ENCODE measurements at places on chromosomes 4 and X.

DNA sequence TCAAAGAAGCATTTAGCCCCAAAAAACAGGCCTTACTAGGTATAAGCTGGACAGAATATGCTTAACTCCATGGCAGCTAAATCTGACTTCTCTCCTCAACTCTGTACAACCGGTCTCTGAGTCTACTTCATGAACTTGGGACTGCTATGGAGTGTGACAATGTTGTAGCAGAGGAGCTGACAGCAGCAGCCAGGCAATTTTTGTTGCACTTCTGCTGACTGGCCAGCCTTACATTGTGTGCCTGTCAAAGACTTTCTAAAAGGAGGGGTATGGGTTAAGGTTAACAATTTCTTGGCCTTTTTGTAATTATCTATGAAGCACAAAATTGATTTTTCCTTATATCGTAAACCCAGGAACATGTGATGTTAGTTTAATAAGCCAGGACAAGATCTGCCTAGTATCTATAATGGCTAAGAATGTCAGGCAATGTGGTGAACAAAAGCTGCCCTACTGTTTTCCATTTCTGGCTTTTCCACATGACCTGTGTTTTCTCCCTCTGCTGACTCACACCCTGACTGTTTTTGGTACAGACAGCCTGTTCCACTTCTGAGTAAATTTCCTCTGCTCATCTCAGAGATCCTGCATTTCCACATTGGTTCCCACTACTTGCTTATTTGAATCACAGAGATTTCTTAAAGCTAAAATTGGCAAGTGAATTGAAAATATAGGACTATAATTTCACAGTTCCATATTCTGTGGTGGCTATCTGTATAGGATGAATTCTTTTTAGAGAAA, 9.3 kb downstream of the NOX1 start:
- DNase-seq: no peak

DNA sequence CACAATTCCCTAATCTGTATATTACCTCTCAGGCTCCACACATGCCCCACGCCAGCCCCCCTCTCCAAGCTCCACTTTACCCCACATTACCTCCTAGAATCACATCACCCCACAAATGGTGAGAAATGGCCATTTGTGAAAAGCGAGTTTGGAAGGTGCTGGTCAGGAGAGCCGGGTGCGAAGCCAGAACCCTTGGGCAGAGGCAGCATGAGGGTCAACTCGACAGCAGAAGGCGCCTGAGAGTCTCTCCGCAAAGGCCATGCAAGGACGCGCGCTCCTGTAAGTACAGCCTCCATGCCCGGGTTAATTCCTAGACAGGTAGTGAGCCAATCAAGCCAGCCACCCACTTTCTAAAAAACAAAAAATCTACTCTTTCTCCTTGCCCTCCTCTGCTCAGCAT, 42.4 kb downstream of the RHOXF2 start:
- no peak for DNase-seq

DNA sequence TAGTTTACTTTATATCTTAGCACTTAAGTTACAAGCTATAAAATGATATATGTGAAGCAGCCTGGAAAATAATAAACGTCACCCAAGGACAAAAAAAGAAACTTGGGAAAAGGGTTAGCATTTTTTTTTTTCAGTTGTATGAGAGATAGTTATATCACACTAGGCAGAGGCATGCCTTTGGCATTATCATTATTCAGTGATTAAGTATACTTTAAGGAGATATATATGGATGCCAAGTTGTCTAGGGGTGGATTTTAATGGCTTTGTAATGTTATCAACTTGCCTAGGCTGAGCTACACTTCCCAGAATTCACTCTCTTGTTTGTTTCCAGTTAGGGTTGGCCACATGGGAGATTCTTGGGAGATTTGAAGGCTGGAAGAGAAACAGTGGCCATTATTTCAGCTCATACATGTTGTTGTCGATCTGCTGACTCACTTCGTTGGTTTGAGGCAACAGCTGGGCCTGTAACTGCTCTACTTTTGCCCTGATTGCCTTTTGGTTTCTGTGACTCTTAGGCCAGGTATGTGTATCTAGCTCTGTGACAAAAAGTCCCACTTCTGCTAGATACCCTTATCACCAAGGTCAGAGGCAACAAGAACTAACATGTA, 11.5 kb upstream of the SRPX start:
- DNase-seq: no peak

- no peak for DNase-seq
Measured at GRCh38 chr4:33626221-33626620, 2618.1 kb downstream of the ARAP2 start.

DNA sequence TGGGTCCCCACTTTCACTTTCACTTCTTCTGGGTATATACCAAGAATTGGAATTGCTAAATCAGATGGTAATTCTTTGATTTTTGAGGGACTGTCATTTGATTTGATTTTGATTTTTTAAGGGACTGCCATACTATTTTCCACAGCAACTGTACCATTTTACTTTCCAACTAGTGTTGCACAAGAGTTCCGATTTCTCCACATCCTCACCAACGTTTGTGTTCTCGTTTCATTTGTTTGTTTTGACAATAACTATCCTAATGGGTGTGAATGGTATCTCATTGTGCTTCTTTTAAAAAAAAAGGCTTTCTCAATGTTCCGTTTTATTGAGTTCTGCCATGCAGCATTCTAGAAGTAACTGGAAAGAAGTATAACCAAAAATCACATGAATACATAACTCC, 62.6 kb downstream of the C4orf46 start:
- no peak for DNase-seq

DNA sequence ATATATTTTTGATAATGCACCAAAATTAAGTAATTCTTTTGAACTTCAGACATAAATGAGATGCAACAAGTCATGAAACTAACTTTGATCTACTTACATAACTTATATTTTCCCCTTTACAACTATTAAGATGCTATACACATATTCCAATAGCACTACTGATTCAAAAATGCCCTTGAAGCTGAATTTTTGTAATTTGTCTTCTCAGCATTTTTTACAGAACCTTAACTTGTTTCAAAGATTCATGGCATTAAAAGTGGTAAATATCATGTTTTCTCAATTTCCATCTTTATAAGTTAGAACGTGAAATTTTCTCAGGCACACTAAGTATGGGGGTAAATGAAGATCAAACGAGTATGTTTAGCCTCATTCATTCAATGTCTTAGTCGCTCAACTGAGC, 460.0 kb upstream of the FAM241A start:
- DNase-seq: no peak

- no peak for DNase-seq
Measured at GRCh38 chrX:134482371-134482770, 22.4 kb downstream of the HPRT1 start.

DNA sequence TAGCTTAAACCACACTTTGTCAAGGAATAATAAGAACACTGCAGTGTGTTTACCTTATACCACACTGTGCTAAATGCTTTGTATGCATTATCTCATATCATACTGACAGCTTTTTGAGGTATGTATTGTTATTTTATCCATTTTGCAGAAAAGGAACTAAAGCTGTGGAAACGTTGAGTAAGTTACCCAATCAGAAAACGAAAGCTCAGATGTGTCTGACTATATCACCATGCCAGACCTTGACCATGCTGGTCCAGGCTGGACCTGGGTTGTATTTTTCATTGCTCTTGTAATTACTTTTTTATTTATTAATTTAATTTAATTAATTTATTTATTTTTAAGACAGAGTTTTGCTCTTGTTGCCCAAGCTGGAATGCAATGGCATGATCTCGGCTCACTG, 2.1 kb downstream of the HSD17B11 start:
- no peak for DNase-seq

DNA sequence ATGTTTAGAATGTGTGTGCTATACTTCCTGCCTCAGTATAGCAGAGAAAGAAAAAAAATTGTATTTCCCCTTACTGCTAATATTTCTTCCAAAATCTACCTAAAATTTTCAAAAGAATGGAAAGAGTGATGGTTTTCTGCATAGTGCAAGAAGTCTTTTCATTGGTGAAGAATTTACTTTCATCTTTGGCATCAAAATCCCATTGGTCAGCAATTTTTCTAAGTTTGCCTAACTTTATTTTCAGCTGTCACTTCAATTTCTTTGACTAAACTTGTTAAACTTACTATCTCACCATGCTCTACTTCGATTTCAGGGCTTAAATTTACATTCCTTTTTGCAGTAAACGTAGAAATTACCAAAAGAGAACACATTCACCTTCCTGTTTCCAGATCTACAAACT, 44.5 kb upstream of the MAGEB2 start:
- no peak for DNase-seq

All from left ventricle myocardium superior (tissue), 1 donor.